Activated CD4-positive, alpha-beta T cell treated with anti-CD3 and anti-CD28 coated beads, Interleukin-10, Interleukin-2, amounts not matched to agents 100 ng/mL and 50 ng/mL, durations not matched to agents 16 hours and 8 hours (primary cell): ENCODE measurements at places on chromosomes 1 and 21.

DNA sequence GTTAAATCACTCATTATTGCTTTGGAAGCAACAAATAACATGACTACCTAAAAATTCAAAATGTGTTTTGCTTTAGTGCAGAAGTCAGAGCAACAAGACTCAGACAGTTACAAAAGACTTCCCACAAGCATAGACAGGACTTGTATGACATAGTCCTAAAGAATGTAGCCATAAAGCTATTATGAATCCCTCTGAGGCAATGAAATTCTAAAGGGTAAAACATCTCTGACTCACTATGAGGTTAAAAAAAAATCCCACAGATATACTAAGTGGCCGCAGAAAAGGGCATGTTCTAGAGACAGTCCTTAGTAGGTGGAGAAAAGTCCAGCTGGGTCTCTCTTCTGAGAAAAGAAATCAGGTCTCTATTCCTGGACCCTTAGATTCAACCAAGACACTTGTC is 4.9 kb downstream of the PRKAB2 start:
- DNase-seq = no peak

DNA sequence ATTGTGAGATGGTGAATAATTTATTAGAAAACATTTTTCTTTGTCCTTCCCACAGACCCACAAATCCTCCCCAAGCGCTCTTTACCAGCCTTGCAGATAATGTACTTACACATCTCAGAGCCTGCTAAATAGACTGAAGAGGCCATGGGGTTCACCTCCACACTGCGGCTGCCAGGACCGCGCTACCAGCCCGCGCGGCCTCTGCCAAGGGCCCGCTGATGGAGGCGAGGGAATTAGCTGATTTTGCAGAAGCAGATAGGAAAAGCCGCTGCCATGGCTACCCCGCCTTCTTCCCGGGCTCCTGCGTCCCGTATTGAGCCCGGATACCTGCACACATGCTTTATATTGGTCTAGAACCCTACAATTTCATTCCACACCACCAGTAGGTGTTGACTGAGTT is 248.0 kb upstream of the FOXD3 start:
- DNase-seq = no peak

- DNase-seq = no peak
Observed at GRCh38 chr1:27513958-27514357, 24.0 kb upstream of the WASF2 start.

DNA sequence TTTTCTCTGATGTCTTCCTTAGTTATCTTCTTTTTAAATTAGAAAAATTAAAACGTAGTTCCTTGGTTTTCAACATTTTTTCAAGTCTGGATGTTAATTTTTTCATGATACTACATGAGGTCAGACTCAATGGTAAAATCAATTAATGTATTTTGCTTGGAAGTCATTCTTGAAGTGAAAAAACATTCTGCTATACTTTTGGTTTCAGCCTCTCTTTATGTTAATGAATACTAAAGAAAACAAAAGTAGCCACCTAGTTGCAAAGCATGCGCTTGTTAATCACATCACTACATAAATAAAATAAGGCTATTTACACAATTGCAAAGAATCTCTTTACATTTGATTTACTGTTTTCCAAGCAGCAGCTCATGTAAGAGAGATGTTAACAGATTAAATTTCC is 170.4 kb downstream of the LIPI start:
- DNase-seq = no peak

DNA sequence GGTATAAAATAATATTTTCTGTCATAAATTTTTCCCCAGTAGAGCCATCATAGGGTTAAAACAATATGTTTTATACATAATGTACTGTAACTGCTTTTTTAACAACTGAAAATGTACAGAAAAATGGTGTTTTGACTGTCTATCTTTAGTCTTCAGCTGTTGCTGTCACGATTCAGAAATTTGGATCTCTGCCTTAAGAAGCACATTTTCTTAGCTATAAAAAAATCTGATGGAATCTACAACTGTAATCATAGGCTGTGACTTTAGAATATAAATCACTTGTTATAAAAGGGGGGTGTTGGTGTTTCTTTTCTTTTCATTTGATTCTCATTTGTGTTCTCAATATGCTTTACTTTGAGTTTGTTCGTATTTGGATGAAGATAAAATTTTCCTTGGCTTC is 187.5 kb downstream of the PDE4B start:
- no peak for DNase-seq

GRCh38 chr1:41622402-41622801 is 137.9 kb upstream of the EDN2 start:
- DNase-seq = no peak

DNA sequence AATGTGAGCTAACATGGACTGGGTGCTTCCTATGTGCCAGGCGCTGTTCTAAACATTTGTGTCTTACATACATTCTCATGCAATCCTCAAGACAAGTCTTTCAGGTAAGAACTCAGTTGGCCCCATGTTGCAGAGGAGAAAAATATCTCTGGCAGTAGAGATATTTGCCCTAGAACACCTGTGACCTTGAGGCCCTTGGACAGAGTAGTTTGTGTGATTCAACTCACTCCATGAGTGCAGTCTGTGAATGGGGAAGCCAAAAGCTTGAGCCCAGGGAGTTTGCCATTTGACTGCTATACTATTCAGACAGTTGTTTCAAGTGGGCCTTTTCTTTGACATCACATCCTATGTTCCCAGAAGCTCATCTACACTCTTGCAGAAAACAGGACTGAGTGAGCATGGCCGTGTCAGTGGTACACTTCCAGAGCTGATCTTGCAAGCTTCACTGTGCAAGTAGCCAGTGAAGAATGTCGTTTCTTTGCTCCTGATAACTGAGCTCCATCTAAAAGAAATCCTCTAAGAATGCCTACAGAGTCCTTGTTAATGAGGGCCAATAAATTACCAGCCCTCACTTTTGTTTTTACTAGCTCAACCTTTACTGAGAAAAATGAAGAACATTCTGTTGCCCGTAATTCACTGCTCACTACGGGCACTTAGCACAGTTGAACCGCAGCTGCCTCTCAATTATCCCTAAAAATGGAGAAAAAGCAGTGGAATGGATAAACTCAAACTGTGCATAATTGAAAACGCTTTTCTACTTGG is 98.7 kb upstream of the C8B start:
- DNase-seq = no peak

GRCh38 chr1:12594966-12595756 is 22.8 kb downstream of the DHRS3 start:
- DNase-seq = no peak

- no peak for DNase-seq
Observed at GRCh38 chr1:228697207-228698016, 37.9 kb upstream of the RHOU start.

DNA sequence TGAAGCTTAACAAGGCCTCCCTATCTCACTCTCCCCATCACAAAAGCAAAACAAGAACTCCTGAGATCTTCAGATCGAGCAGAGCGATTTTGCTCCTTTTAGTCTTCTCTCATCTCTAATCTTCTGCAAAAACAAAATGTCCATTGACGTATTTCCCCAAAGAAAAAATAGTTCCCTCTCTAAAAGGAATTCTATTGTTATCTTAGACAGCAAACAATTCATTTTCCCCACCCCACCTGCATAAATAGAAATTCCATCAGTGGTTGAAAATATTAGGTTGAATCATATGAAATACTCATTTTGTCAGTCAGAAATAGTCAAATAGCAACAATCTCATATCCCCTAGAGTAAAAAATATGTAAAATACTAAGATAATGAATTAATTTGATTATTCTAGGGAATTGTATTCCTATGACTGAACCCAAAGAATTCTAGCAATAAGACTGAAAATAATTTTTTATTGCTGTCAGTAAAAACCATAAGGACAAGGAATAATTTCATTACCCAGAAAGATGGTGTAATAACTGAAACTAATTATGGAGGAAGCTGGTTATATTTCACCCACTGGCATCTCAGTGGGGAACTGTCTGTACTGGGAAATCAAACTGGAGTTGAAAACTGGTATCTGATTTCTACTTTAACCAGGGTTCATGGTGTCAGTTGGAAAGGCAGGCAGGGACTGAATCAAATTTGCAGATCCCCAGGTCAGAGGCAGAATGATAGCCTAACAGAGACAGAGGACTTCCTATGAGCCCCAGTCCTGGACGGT is 51.3 kb downstream of the RHOU start:
- no peak for DNase-seq

- no peak for DNase-seq
Observed at GRCh38 chr1:247471445-247472016, 13.6 kb upstream of the OR2B11 start.

DNA sequence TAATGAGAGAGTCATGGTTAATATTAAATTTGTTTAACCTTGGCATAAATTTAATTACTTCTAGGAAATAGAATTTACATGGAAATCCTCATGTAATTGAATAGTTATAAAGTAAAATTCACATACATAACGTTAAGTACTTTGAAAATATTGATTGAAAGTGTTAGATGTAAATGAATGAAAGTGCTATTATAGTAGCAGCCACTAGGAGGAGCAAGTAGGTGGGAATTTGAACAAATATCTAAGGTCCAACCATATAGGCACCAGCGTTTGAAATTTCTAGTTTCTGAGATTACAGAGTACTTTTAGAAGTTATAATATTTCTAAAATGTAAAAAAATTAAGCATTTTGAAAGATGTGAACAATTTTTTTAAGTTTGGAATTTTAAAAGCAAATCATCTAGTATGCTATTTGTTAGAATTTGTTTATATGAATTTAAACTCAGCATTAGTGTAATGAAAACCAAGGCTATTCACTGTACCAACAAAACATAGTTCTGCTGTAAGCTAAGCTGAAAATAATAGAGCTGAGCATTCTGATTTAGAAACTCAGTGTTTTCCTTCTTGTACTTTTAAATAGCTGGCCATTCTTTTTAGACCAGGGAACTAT is 3.3 kb downstream of the B3GALT2 start:
- DNase-seq = peak; percentile 55

DNA sequence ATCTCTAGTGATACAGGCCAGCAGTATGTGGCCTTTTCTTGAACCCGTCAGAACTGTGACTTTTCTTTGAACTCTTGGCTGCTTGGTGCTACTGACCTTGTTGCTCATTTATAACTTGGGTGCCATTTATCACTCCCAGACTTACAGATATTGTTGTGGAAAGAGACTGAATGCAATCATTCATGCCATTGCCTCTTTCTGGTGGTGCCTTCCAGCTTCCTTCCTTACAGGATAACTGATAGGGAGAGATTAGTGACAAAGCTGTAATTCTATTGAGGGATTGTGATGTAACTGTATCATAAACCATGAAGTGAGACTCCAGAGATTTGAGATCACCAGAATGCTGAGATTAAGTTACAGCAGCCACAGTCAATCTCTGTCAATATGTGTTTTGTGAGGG is 256.5 kb downstream of the USP25 start:
- DNase-seq = no peak

GRCh38 chr1:26597629-26598039 is 68.1 kb downstream of the RPS6KA1 start:
- peak; percentile 56 for DNase-seq
